ENCODE measurements at places on chromosomes 7 and 10.

GRCh38 chr7:40297741-40298311 lies 163.0 kb downstream of the SUGCT start:
- DNase-seq, result no peak

DNA sequence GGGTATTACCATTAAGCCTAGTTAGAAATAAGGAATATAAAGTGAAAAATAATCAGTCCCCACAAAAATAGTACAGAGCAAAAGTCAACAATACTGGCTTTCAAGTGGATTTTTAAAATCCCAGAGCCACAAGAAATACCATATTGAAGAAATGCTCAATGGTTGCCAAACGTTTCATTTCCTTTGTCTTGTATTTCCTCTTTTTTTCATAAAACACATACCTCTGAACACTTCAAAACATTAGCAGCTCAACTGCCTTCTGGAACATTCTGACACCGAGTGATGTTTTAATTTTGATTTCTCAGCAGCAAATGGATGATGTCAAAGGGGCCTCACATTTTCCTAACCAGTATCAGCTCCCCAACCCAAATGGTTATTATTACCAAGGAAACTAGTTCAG lies 10.5 kb downstream of the NOD1 start:
- DNase-seq, result peak; percentile 41

- no peak for DNase-seq
Measured at GRCh38 chr10:101020427-101021075, 10.4 kb downstream of the PDZD7 start.

GRCh38 chr10:69338547-69339450 lies 60.5 kb downstream of the HK1 start:
- DNase-seq, result no peak
